ENCODE measurements at places on chromosomes 3 and 15.

DNA sequence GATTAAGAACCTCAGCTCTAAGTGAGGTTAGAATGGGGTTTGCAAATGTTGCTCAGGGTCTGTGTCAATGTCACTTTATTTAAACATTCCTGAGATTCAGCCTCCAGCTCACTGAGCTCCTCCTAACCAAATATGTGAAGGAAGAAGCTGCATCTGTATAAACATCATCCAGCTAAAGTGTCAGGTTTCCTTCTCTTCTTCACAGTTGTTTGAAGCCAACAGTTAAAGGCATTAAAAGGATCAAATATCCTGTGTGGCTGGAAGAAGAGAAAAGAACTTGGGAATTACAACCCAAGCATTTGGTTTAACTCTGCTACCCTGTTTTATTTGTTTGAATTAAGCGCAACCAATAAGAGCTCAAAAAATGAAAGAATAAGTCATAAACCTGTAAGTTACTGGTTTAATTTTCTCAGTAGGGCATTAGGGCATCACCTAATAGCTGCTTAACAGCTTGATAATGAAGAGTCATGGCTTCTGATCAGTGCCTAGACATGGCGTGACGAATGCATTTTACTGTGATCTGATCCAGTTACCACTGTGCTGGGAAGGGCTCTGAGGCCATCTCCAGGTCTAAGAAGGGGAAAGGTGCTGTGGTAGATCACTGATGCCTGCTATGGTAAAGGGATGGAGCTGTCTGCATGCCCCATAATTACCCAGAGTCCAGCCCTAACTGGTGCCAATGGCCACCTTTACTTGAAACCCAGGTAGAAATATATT is 165.7 kb upstream of the TSC22D2 start:
- DNase-seq = no peak

DNA sequence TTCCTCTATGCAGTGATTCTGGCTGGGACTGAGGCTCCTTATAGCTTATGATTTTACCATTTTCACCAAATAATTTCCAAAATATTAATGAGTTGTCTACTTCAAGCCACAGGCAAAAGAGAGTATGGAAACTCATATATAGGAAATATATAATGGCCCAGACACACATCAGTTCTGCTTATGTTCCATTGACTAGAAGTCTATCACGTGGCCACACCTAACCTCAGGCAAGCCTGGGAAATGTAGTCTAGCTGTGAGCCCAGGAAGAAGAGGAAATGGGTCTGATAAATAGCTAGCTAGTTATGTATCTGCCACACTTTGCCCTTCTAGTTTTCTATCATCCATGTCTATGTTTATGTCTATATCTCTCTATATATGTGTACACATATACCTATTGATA is 195.1 kb downstream of the OTOL1 start:
- DNase-seq = no peak

- DNase-seq = no peak
These were observed 491.5 kb upstream of the TGFBR2 start for GRCh38 chr3:30114918-30115317.

DNA sequence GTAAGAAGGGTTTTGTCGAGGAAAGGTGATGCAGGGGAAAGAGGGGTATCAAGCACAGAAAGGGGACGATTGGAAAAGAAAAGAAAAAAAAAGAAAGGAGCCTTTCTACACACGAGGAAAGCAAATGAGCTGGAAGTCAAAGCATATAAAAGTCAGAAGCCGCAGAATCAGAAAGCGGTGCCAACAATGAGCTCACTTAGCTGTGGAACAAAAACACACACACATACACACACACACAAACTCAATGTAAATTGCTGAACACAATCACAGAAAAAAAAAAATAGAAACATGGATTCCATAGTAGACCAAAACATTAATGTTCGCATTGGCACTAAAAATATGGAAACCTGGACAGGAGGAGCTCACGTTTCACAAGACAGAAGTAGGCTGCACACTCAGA is 63.4 kb upstream of the FEZF2 start:
- DNase-seq = no peak

DNA sequence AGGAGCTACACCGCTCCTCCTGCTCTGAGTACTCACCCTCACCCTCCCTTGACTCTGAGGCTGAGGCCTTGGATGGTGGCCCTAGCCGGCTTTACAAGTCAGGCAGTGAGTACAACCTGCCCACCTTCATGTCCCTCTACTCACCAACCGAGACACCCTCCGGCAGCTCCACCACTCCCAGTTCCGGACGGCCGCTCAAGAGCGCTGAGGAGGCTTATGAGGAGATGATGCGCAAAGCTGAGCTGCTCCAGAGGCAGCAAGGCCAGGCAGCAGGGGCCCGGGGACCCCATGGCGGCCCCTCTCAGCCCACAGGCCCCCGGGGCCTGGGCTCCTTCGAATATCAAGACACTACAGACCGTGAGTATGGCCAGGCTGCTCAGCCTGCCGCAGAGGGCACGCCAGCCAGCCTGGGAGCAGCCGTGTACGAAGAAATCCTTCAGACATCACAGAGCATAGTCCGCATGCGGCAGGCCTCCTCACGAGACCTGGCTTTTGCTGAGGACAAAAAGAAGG is 21.2 kb upstream of the APEH start:
- DNase-seq = no peak

GRCh38 chr3:150107429-150108175 is 136.9 kb upstream of the PFN2 start:
- DNase-seq = no peak

DNA sequence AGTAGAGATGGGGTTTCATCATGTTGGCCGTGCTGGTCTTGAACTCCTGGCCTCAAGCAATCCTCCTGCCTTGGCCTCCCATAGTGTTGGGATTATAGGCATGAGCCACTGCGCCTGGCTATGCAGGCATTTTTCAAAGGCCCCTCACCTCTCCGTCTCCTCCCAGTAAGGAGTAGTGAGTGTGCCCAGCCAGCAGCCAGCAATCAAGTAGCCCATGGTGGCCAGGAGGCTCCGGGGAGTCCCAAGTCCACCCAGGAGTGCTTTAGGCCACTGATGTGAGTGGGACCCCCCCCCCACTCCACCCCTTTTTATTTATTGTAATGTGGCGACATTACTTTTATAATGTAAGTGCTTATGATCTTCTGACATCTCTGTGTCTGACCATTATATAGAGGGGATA is 8.1 kb downstream of the ISG20 start:
- no peak for DNase-seq

DNA sequence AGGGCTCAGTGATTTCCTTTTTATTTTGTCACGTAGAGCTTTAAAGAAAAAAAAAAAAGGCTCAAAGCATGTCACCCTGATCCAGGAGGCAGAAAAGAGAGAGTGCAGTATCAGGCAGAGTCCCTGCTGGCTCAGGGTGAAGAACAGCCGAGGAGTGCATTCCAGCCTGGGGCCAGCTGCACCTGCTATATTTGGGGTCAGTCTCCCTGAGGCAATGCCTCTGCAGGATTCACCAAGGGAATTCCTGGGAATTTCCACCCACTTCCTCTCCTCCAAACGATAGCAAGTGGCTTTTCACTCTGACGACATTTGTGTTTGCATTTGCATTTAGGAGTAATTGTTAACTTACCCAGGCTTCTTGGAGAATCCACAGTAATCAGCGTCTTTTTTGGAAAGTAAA is 202.9 kb upstream of the CTNNB1 start:
- no peak for DNase-seq

DNA sequence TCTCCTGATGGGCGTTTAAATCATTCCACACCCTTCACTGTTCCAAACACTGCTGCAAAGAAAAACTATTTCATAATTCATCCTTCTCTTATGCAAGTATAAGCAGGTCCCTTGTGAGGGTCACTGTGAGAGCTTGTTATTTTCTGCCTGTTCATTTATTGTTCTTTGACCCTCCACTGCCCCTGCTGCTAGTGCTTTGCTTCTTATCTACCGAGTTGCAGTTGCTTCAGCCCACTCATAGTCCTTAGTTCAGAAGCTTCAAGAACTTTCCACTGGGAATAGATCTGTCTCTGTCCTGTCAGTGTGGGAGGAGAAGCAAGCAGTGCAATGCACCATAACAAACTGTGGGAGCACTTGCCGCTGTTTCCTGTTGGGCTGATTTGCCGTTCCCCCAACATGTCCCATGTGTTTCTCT is 39.8 kb downstream of the RIOX2 start:
- no peak for DNase-seq

- no peak for DNase-seq
These were observed 510.1 kb upstream of the CFAP20DC start for GRCh38 chr3:59559721-59560435.

GRCh38 chr15:77457191-77457904 is 36.7 kb downstream of the HMG20A start:
- DNase-seq = no peak

GRCh38 chr15:81195339-81195864 is 1.3 kb upstream of the IL16 start:
- DNase-seq = no peak

All from activated CD8-positive, alpha-beta memory T cell treated with anti-CD3 and anti-CD28 coated beads for 48 hours (primary cell).